Astrocyte (in vitro differentiated cells and primary cell): ENCODE measurements at places on chromosomes 11 and 22.

DNA sequence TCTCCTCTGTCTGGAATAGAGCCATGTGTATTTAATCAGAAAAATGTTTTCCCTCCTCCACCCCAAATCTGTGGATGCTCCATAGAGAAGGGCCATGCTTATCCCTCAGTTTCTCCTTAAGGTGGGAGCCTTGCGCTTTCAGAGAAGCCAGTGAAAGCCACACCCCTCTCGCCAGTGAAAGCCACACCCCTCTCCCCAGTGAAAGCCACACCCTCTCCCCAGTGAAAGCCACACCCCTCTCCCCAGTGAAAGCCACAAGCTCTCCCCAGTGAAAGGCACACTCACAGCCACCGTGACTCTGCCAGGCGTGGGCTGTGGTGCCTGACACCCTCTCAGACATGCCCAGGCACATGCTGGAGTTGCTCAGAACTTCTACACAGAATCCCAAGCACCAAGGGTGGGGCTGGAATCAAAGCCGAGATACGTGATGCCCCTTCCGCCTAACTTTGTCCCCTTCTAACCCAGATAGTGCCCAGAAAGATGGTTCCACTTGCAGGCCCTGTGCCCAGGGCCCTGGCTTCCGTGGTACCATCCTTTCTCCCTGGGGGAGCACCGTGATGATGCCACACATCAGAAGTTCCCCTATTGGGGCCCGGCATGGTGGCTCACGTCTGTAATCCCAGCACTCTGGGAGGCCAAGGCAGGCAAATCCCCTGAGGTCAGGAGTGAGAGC lies 16.5 kb upstream of the PRR5 start:
- DNase-seq = peak; percentile 51

DNA sequence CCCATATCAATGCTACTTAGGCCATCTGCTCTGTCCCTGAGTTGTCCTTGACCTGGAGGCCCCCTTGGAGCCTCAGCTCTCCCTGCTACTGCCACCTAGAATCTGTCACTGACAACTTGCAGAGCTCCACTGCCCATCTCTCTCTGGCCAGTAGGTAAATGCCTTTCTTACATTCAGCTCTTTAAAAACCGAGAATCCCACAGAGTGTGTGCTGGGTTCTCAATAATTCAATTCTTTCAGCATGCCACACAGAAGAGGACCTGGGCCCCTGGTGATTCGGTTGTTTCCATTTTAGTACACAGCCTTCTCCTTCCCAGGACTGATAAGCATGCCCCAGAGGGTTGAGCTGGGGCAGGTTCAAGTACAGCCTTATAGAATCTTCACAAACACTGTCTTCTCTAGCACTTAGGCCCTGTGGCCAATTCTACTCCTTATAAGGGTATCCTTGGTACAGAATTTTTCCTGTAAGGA lies 22.0 kb upstream of the IPO7 start:
- no peak for DNase-seq

DNA sequence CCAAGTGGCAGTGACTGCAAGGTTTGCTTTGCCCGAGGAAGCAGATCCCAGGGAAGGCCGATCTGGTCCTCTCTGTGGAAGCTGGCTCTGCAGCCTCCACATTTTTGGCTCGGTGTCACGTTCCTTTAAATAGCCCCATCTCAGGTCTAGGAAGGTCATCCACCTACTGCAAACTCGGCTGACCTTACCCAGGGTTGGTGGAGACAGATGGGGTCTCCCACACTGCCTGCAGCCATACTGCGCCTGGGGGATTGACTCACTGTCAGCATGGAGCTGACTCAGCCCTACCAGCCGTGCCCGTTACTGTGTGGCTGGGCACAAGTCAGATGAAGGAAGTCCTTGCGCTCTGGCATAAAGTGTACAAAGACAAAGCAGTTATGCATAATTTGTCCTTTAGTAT lies 16.9 kb downstream of the CDPF1 start:
- peak; percentile 23 for DNase-seq

DNA sequence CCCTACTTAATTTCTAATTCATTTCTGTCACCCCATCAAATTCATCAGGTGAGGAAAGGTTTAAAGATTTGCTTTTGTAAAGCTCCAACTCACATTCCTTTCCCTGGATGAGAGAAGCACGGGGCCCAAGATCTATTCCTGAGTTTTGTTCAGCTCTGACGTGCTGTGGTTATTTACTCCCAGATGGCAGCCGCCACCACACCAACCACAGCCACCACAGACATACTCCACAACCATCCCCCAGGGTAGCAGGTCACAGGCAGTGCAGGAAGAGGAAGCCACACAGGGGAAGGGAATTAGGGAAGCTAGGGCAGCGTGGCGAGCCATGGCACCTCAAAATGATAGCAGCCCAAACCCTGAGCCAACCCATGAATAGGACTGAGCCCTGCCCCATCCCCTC lies 63.5 kb upstream of the CSNK2A3 start:
- DNase-seq = peak; percentile 74

DNA sequence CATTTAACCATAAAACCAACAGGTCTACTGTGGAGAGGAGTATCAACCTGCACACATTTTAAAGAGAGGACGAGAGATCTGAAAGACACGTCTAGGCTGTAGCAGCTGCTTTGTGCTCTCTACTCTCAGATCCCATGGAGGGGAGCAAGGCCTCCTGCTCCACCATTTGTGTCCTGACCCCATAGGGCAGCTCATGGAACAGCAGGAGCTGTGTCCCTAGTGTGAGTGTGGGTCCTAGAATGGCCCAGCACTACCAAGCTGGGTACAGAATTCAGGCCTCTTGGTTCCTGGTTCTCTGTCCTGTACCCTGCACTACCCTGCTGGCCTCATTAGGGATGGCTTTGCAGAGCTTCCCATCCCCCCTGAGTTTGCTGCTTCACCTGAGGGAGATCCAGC lies 76.5 kb downstream of the DHCR7 start:
- DNase-seq = no peak

DNA sequence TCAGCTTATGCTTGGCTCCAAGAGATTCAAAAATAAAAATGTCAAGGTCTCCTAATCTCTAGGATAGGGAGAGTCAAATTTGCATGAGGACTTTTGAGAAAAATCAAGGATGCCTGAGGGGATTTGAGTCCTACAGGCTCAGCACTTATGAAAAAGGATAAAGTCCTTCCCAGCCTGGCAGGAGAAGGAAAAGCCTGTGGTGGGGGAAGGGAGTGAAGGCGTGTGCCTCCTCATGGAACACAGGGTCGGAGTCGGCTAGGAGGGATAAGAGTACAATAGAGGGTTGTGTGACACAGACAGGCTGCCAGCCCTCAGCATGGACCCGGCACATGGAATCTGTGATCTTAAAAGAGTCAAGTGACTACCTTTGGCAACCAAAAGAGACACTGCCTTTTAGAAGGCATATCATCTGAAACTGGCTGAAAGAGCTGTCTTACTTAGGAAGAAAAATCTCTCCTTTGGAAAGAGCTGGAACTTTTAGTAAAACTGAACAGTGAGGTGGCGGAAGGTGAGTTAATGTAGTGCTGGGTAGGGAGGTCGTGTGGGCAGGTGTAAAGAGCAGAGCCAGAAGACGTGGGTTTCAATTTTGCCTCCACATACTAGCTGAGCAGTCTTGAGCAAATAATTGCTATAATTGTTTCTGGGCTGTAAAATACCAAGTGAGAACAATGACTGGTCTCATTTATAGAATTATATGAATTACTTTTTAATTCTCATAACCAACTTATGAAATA lies 58.8 kb upstream of the RDX start:
- DNase-seq = no peak

GRCh38 chr11:129061492-129062230 lies 119.0 kb upstream of the TP53AIP1 start:
- peak; percentile 86 for DNase-seq

- no peak for DNase-seq
Observed at GRCh38 chr22:45670981-45671782, 452 bp upstream of the ATXN10 start.

- no peak for DNase-seq
Observed at GRCh38 chr11:67024410-67024809, 1.5 kb downstream of the SYT12 start.

DNA sequence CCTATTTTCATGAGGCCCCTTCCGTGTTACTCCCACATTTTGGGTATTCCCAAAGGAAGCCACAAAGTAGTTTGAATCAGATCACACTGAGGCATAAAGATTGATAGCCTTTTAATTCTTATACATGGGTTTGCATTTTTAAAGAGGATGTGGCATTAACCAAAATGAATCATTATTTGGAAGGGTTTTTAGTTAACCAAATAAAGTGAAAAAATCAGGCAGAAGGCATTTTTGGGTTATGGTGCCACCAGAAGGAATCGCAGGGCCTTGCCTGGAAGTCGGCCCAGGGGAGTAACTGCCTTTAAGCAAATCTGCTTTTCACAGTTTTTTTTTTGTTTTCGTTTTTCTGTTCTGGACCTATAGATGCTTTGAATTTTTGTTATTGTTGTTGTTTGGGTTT lies 55.4 kb downstream of the HSD17B12 start:
- DNase-seq = peak; percentile 83

- DNase-seq = no peak
Observed at GRCh38 chr11:45087900-45088160, 58.6 kb upstream of the PRDM11 start.

- DNase-seq = no peak
Observed at GRCh38 chr11:133928628-133929059, 28.1 kb downstream of the IGSF9B start.

GRCh38 chr11:68357568-68357967 lies 45.2 kb downstream of the LRP5 start:
- no peak for DNase-seq

GRCh38 chr11:124884869-124885479 lies 12.7 kb downstream of the ROBO4 start:
- no peak for DNase-seq

DNA sequence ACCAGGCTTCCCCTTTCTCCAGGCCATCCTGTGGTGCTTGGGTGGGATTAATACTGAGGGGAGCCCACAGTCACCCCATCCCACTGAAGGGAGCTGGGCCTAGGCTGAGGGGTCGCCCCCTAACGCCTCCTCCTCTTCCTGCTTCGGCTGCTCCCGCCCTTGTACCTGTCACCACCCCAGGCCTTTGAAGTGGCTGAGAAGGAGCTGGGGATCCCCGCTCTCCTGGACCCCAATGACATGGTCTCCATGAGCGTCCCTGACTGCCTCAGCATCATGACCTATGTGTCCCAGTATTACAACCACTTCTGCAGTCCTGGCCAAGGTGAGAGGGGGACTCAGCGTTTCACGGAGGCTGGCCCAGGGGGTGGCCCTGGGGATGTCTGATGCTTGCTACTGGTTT lies 6.1 kb downstream of the MICALL1 start:
- DNase-seq = no peak

GRCh38 chr22:33324228-33324627 lies 266.0 kb upstream of the SYN3 start:
- DNase-seq = no peak

DNA sequence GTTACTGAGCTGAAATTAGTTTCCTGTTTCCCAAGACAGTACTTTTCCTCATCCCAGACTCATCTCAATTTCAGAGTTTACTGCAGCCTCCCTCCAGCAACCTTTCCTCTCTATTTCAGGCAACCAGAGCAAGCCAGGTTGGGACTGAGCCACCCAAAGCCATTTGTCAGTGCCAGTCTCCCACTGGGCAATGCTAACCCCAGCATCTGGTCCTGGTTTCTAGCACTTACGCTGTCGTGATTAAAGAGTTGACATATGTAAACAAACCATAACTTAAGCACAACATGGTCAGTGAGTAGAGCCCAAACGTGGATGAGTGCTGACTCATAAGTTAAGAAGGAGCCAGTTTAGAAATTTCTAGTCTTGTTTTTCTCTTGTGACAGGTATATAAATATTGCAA lies 119.6 kb upstream of the BLID start:
- peak; percentile 93 for DNase-seq

GRCh38 chr22:35663371-35663770 lies 15.1 kb downstream of the APOL6 start:
- no peak for DNase-seq

GRCh38 chr11:16454289-16454863 lies 98.0 kb upstream of the SOX6 start:
- peak; percentile 6 for DNase-seq

DNA sequence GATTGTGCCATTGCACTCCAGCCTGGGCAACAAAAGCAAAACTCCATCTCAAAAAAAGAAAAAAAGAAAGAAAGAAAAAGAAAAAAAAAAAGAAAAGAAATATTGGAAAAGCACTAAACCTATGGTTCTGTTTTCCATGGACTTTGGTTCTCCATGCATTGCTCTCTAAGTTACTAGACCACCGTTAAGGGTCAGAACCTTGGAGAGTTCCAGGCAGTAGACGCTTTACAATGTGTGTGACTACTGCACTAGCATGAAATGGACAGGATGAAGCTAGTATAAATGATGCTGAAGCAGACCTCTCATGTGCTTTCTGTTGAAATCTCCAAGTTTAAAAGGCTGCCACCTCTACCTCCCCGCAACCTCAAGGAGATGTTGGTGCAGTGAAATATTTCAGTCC lies 63.5 kb downstream of the SIK2 start:
- peak; percentile 46 for DNase-seq

DNA sequence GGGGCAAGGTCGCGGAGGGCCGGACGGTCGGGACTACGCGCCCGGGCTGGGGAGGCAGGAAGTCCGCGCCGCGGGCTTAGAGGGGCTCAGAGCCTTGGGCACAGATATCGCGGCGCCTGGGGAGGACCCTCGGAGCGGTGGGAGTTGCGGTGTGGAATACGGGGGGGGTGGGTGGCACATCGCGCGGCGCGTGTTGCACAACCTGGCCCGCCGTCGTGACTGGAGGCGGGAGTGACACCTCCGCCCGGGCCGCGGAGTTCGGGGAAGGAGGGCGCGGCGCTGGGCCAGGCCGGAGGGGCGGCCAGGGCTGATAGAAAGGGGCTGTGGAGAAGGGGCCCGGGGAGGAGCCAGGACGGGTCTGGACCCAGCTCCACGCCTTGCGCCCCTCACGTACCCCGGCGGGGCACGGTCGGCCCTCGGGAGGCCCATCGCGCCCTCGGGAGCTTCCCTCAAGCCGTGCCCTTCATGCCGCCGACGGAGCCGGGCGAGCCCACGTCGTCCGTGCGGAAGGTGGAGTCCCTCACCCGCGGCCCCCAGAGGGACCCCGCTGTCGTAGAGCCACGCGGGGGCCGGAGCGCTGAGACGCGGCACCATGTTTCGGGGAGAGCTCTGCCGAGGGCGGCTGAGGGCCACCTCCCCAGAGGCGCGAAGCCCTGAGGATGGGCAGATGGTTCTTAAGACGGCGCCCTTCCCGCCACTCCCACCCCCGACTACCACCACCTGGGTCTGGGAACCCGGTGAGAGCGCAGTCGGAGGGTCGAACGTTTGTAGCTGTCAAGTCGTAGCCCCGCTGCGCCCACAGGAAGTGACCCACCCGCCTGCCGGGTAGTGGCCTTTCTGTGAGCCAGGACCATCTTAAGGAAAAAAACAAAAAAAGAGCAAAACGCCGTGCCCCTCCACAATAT lies 729 bp downstream of the IL17RA start:
- DNase-seq = no peak

DNA sequence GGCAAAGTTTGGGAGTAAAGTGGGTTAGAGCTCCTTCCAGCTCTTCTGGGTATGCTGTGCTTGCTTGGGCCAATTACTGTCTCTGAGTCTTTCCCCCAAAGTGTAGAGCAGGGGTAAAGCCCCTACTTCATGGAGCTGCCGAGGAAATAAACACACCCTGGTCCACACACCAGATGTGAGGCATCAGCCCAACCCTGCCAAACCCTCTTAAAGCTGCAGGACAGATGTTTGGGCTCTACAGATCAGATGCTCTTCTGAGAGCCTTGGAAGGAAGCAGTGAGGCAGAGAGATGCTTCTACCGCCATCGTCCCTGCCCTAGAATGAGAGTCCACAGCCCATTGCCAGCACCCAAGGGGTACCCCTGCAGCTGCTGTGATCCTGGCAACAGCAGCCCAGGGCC lies 64.7 kb downstream of the ELFN2 start:
- no peak for DNase-seq
